ENCODE measurements at places on chromosomes 2 and 18. TPM values are rescaled to one million over a fixed set of nuclear protein-coding genes. Genes with fewer than 3 reads are reported as not detected.
A peak's percentile ranks its signal among the peaks of the same experiment; 100 is the strongest.

DNA sequence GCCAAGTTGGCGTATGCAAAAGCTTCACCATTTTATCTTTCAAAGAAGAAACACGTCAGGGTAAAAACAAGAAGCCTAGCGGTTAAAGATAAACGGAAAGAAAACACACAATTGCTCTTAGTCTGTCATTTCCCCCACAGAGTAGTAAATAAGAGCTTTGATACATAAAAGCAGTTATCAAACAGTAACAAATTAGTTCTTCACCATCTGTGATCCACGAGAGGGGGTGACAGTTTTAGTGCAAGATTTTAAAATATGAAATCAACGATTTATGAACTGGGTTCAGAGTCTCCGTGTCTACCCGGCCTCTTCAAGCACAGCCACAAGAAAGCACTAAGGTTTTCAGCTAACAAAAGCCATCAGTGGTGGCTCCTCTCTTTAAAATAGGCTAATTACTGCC is 703.9 kb upstream of the ID2 start:
- peaks cover 33% of the 10 kb centered on the region for H3K27me3 ChIP-seq
- no peaks in the 10 kb centered on the region for H3K4me1 ChIP-seq
- no peak for DNase-seq
- no peak overlapping the region for H3K27ac ChIP-seq
- no peaks in the 10 kb centered on the region for H3K36me3 ChIP-seq
- no peak overlapping the region for H3K4me3 ChIP-seq

GRCh38 chr18:58699551-58699950 is 28.3 kb downstream of the MALT1 start:
- peaks cover 4% of the 10 kb centered on the region for H3K36me3 ChIP-seq
- no peaks in the 10 kb centered on the region for H3K27me3 ChIP-seq
- DNase-seq: no peak
- H3K4me1 ChIP-seq: peaks cover 6% of the 10 kb centered on the region
- H3K4me3 ChIP-seq: no peak overlapping the region
- 0 out of 2 replicates have a peak overlapping the region, but pooled peaks have one; percentile 10 for H3K27ac ChIP-seq

DNA sequence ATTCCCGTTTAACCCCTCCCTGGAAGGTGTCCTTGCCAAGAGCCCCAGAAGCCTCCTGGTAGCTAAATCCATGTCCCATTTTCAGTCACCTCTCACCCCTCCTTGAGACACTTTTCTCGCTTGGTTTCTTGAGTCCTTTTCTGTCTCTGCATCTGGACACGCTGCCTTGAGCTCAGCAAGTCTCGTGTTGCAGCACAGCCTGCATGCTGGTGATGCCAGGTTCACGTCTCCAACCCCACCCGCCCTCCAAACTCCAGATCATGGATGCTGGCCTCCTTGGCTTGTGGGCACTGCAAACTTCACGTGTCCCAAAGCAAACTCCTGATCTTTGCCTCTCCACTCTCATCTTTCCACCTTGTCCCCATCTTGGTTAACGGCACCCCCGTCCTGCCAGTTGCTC is 39.3 kb downstream of the CENPO start:
- peaks cover 19% of the 10 kb centered on the region for H3K36me3 ChIP-seq
- peaks cover 17% of the 10 kb centered on the region for H3K4me1 ChIP-seq
- no peak overlapping the region for H3K4me3 ChIP-seq
- no peaks in the 10 kb centered on the region for H3K27me3 ChIP-seq
- H3K27ac ChIP-seq: no peak overlapping the region

GRCh38 chr2:149221898-149222297 is 108.5 kb upstream of the LYPD6 start:
- H3K36me3 ChIP-seq: no peaks in the 10 kb centered on the region
- no peak overlapping the region for H3K4me3 ChIP-seq
- H3K27ac ChIP-seq: no peak overlapping the region
- no peak for DNase-seq
- no peaks in the 10 kb centered on the region for H3K4me1 ChIP-seq

The MSH2 gene
- 54.9 TPM for total RNA-seq

The CFAP65 gene
- 0.52 TPM for total RNA-seq

The RAB6C gene
- total RNA-seq: not detected

DNA sequence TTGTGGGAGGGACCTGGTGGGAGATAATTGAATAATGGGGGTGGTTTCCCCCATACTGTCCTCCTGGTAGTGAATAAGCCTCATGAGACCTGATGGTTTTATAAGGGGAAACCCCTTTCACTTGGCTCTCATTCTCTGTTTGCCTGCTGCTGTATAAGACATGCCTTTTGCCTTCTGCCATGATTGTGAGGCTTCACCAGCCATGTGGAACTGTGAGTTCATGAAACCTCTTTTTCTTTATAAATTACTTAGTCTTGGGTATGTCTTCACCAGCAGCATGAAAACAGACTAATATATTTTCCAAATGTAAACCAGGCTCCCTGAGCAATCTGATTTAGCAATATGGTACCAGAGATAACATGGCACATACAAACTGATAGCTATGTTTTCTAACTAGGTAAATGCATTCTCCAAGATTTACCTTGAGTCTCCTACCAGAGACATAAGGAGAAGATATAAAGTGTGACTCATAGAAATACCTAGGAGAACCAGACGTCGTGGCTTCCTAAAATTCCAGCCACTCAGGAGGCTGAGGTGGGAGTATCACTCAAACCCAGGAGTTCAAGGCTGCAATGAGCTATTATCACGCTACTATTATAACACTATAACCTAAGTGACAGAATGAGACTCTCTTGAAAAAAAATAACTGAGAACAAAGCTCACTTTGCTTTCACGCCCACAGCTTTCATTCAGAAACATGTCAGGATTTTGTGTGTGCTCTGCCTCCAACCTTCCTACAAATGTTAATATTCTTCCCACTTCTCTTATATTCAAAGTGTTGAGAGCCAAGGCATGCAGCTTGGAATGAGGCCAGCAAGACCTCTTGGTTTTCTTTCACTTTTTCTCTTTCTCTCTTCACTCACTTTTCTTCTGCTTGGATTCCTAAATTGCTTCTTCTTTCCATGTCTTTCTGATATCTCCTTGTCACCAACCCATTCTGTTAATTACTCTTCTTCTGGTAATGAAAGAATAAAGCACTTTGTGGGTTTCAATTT is 263.9 kb upstream of the UBE2E3 start:
- no peaks in the 10 kb centered on the region for H3K36me3 ChIP-seq
- H3K4me1 ChIP-seq: no peaks in the 10 kb centered on the region
- no peaks in the 10 kb centered on the region for H3K27me3 ChIP-seq
- no peak overlapping the region for H3K4me3 ChIP-seq

DNA sequence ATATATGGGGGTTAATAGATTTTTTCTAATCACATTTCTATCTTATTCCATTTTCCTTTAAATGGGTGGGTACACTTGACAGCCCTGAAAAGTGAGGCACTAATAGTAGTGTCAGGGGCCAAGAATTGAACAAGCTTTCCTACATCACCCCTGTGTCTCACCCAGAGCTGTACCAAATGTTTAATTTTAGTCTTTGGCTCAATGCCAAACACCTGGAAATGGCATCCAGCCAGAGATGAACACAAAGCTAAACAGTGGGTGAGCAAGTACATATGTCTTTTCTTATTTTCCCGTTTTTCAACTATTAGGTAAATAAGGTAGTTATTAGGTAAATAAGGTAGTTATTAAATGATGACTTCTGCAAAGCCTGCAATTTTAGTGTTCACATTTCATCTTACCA is 276.3 kb upstream of the ERBB4 start:
- H3K27me3 ChIP-seq: no peaks in the 10 kb centered on the region
- no peaks in the 10 kb centered on the region for H3K36me3 ChIP-seq
- no peaks in the 10 kb centered on the region for H3K4me1 ChIP-seq
- no peak overlapping the region for H3K4me3 ChIP-seq

GRCh38 chr2:113172721-113173541 is 840 bp upstream of the PSD4 start:
- DNase-seq: no peak
- no peak overlapping the region for H3K27ac ChIP-seq

Measured in HCT116 (cell line).